ENCODE measurements at places on chromosomes 5 and 9. TPM values are rescaled to one million over a fixed set of nuclear protein-coding genes. Genes with fewer than 3 reads are reported as not detected.

The KIF12 gene
- total RNA-seq, result 6.3 TPM

GRCh38 chr9:124348831-124349230 is 66.4 kb downstream of the PSMB7 start:
- no peak for DNase-seq

DNA sequence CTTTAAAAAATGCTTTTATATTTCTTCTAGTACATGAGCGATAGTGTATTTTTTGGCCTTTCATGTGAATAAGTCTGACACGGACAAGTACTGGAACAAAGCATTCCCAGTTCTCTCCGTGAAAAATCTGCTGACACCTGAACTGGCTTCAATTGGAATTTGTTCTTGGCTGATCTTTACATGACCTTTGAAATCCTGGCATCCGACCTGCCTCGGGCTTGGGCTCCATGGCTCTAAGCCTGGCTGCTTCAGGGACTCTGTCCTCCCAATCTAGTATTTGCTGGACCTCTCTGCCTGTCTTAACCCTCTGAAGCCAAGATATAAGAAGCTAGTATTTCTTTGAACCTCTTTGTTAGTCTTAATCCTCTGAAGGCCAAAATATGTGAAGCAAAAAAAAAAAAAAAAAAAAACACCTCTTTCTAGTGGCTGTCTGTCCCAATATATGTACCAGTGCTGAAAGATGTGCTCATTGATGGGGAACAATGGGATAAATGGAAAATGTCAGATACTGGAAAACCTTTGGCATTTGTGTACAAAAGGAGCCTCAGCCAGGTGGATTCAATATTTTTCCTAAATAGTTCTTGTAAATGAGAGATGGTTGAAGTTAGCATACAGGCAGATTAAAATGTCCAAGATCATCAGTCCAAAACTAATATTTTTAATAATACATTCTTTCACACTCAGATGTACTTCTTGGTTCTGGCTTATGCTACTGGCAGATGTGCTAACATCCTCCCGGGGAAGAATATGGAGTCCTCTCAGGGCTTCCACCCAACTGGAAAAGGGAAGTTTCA is 470.6 kb downstream of the TUSC1 start:
- DNase-seq, result no peak

The IFNA21 gene
- total RNA-seq, result not detected

The CCNI2 gene
- not detected for total RNA-seq

DNA sequence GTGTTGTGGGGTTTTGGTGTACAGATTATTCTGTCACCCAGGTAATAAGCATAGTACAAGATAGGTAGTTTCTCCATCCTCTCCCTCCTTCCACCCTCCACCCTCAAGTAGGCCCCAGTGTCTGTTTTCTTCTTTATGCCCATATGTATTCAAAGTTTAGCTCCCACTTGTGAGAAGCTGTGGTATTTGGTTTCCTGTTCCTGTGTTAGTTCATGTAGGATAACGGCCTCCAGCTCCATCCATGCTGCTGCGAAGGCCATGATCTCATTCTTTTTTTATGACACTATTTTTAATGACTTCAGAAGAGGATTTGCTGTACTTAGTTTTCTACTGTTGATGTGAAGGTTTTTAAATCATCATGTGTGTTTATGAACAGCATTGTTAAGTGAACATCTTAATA is 11.9 kb downstream of the CCDC180 start:
- no peak for DNase-seq

- no peak for DNase-seq
Measured at GRCh38 chr9:132218208-132218607, 56.4 kb downstream of the NTNG2 start.

The EQTN gene
- not detected for total RNA-seq
